ENCODE measurements at places on chromosomes 12 and 14.

DNA sequence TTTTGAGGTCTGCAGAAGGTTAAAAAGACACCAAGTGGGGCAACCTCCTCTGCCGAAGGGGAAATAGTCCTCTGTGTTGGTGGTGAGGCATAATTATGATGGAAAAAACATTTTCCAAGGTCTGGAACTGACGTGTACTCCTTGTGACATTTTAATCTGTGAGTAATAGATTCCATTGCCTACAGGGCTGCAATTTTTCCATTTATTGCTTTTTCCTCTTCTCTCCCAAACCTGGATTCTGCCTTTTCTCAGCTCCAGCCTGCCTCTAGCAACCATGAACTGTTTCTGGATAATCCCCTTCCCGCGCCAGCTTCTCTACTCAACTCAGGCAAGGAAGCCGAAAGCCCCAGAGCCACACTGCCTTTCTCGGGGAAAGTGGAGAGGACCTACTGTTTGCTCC, 230.1 kb upstream of the PLXNC1 start:
- no peak for DNase-seq

DNA sequence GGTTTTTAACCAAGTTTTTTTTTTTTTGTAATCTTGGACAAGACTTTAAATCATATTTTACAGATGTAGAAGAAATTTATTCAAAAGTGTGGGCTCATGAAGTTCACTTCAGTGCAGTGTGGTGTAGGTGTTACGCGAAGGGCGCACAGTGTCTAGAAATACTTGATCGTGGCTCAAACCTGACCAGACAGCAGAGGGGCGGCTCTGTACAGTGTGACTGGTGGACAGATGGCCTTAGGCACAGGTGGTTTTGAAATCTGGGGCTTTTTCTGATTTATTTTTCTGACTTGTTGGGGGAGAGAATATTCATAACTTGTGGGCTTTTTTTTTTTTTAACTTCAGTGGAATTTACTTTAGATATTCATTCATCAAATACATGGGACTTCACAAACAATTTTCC, 179.2 kb downstream of the PELI2 start:
- no peak for DNase-seq

GRCh38 chr12:24861766-24862540, 86.9 kb downstream of the BCAT1 start:
- DNase-seq = no peak

GRCh38 chr14:52553671-52554575, 1.3 kb downstream of the GPR137C start:
- DNase-seq = peak; percentile 42

- no peak for DNase-seq
Observed at GRCh38 chr14:76307786-76308780, 67.9 kb upstream of the ESRRB start.

DNA sequence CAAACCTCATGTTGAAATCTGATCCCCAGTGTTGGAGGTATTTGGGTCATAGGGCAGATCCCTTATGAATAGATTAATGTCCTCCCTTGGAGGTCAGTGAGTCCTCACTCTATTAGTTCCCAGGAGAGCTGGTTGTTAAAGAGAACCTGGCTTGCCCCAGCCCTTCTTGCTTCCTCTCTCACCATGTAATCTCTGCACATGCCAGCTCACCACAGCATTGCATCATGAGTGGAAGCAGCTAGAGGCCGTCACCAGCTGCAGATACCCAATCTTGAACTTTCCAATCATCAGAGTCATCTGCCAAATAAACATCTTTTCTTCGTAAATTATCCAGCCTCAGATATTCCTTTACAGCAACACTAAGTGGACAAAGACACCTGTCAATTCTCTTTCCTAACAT, 161.8 kb upstream of the IGF1 start:
- DNase-seq = no peak

- no peak for DNase-seq
Observed at GRCh38 chr12:57626921-57627445, 6.0 kb downstream of the B4GALNT1 start.

GRCh38 chr12:50506753-50507473, 2.1 kb downstream of the DIP2B start:
- DNase-seq = no peak

DNA sequence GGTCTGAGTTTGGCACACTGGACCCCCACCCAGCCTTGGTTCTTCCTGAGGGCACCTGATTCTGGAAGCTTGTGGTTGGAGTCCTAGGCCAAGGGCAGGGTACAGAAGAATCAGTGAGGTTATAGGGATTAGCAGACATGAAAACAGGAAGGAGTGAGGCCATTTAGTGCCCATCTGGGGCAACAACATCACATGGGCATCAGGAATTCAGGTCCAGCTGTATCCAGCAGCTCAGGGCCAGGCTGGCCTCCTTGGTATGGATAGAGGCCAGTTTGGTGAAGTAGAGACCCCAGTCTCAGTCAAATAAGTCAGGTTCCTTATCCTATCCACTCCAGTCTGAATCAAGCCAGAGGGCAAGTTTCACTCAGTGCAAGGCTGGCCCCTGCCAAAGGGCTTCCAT, 36.2 kb downstream of the RASAL1 start:
- no peak for DNase-seq

DNA sequence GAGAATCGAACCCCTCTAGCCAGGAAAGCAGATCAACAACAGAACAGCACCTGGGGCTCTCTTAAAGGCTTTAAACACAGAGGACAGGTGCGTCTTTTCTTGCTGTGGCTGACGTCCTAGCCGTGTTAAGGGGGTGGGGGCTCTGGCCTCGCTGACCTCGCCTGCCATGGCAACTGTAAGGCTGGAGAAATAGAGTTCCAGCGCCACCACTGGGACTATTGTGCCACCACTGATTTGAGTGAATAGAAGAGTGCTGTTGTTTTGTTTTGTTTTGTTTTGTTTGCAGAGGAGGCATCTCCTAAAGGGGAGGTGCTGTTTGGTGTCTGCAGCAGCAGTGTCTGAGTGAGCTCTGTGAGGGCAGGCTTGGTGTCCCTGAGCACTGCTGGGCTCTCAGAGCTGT, 34.2 kb upstream of the PRMT8 start:
- DNase-seq = no peak

GRCh38 chr12:51482929-51483697, 58.5 kb downstream of the SLC4A8 start:
- no peak for DNase-seq

- DNase-seq = no peak
Observed at GRCh38 chr12:16606991-16607390, 1.0 kb upstream of the LMO3 start.

DNA sequence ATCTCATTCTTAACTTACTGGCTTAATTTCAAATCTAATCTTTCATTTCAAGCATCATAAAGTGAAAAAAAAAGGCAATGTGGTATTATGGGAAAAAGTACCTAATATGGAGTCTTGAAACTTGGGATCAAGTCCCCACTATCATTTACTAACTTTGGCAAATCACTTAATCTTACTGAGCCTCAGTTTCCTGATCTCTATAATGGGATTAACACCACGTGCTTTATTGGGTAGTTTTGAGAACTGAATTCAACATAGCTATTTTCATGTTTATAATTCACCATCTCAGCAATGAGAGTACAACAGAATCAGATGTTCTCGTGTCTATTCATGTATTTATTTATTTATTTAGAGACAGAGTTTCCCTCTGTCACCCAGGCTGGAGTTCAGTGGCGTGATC, 78.3 kb downstream of the NTN4 start:
- DNase-seq = no peak

DNA sequence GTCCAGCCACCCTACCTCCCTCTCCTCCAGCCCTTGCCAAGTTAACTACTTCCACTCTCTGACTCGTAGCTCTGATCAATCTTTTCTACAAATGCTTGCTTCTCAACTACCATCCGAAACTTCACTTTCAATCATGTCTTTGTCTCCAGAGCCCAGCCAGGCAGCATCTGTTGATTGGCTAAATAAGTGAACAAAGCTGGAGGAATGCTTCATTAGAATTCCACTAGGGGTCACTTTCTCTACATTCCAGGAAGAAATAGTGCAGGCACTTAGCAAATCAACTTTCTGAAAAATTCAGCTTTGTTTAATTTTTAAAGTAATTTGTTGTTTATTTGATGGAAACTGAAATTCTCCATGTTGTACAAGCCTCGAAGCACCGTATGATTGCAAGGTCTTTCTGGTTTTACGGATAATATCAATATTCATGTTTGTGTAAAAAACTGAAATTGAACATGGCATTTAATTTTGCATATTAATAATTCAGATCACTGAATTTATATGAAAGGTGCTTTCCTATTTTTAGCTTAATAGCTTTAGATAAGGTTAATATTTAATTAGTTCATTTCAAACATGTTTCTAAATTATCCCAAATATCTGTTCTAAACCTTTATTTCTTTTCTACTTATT, 32.4 kb upstream of the HELB start:
- no peak for DNase-seq
